Natural killer cell treated with Interleukin-12 subunit alpha and Interleukin-12 subunit beta and Interleukin-15 and Interleukin-18, amount 100 ng/mL, for 72 hours (primary cell): ENCODE measurements at places on chromosomes 16 and 17. TPM values are rescaled to one million over a fixed set of nuclear protein-coding genes. Genes with fewer than 3 reads are reported as not detected.

TEKT5 gene
- 0.28 TPM for total RNA-seq

GLG1 gene
- total RNA-seq: 98.9 TPM

HNF1B gene
- not detected for total RNA-seq

TRIM47 gene
- total RNA-seq: 1.6 TPM

ADORA2B gene
- 0.95 TPM for total RNA-seq

TEX19 gene
- total RNA-seq: not detected

HELZ gene
- 110 TPM for total RNA-seq

TEKT1 gene
- total RNA-seq: not detected

PPP1R27 gene
- not detected for total RNA-seq

SPNS2 gene
- not detected for total RNA-seq

RNPS1 gene
- 334 TPM for total RNA-seq

ABCC3 gene
- total RNA-seq: not detected
